ENCODE measurements at places on chromosomes 12 and 14.

DNA sequence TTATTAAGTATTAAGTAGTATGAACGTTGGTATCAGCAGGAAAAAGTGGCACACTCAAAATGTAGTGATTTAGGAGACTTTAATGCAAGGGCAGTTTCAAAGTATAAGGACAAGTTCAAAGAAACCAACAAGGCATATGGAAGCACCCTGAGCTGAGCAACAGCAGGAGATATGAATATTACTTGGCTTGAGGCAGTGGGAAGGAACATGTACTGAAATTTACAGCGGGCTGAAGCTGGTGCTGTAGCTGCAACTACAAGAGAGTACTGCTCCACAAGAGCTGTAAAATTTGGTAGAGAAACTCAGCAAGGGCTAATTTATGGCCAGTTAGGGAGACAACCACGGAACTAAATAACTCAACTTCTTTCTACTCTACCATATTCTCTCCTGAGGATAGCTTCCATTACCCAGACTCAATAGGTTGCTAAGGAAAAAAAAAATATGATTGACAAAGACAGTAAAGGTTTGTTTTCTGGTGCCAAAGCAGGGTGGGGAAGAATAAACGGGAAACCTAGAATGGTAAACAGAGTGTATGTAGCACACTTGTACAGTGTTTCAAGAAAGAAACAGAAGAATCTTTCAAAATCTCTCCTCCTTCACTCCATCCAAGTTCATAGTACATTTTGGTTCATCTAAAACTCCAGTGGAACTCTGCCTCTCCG lies 487.8 kb upstream of the MGAT4C start:
- no peak for DNase-seq

GRCh38 chr12:29211696-29212095 lies 62.6 kb downstream of the FAR2 start:
- no peak for DNase-seq

- DNase-seq: no peak
Measured at GRCh38 chr12:82740129-82741000, 53.7 kb downstream of the TMTC2 start.

- no peak for DNase-seq
Measured at GRCh38 chr12:91973813-91974212, 171.8 kb downstream of the BTG1 start.

GRCh38 chr12:96743606-96744005 lies 163.5 kb upstream of the NEDD1 start:
- DNase-seq: peak; percentile 33

DNA sequence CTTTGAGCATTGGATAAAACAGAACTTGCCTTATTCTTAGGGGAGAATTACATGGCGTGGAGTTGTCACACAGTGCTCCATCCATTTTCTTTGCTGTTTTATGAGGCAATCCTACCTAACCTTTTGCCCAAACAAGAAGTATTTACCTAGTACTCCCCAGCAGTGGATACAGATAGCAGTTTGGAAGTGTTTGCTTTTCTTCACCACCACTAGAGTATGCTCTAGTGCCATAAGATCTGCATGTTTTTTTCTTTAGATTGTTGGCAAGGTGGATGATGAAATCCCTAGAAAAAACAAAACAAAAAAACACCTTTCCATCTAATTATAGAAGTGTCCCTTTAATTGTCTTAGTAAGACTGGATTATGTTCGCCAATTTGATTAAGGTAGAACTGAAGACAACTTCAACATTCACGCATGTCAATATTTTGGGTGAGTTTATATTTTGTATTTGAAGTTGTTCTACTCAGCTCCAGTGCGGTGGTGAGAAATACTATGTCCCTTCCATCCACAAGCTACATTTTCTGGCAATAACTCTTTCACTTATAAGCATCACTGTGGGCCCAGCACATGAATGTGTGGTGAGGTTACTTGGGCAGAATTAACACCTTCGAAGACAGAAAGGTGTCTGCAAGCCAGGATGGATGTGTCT lies 23.6 kb upstream of the TMEM260 start:
- no peak for DNase-seq

DNA sequence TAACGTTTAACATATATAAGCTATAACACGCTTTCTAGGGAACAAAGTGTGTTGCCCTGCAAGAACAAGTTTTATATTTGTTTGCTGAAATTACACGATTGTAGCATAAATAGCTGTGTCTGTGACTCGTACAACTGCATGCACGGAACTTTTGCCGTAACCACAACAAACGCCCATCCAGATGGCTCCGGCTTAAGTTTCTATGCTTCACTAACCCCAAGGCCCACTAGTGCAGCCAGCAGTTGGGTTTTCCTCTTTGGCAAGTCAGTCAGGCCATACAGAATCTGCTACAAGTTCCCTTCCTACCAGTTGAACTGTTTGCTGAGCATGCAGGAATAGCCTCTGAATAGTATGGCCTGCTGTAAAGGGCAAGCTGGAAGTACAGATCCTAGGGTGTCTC lies 12.1 kb downstream of the CSRP2 start:
- DNase-seq: no peak

- DNase-seq: no peak
Measured at GRCh38 chr12:89067421-89068187, 284.7 kb downstream of the DUSP6 start.

DNA sequence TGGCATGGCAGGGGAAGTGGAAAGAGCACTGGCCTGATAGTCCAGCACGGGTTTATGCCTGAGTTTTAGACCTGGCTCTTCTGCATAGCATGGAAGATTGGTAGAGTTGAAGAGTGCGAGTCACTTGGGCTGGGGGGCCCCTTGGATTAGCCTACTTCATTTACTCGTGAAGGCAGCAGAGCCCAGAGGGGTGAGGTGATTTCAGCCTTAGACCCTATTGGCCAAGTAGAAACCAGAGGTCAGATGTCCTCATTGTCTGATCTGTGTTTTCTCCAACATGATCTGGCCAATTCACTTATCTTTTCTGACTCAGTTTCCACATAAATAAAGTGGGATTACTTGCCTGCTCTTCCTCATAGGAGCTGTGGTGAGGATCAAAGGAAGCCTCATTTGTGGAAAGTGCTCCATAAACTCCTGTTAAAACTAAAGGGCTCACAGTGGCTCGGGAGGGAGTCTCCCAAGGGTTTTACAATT lies 1.9 kb downstream of the PLEKHG3 start:
- no peak for DNase-seq

All from spinal cord (tissue), 10 donors.